A375 (cell line): ENCODE measurements at places on chromosomes 7 and 10. TPM values are rescaled to one million over a fixed set of nuclear protein-coding genes. Genes with fewer than 3 reads are reported as not detected.

Gene UCN3
- total RNA-seq, result not detected in 2 replicates

Gene DKK1
- total RNA-seq, result 32.0 and 35.2 TPM in 2 replicates

Gene ELMO1
- 27.4 and 31.5 TPM in 2 replicates for total RNA-seq

Gene NRCAM
- 1.8 and 2.7 TPM in 2 replicates for total RNA-seq

Gene SPACDR
- 0.38 and 0.61 TPM in 2 replicates for total RNA-seq

Gene PPP1R9A
- 9.9 and 13.2 TPM in 2 replicates for total RNA-seq

Gene SP8
- total RNA-seq, result 0.40 and 1.1 TPM in 2 replicates

Gene CDNF
- total RNA-seq, result 1.2 and 4.4 TPM in 2 replicates

Gene ANKRD7
- not detected in 2 replicates for total RNA-seq

Gene CASTOR2
- total RNA-seq, result 1.2 and 4.7 TPM in 2 replicates

Gene SLC13A1
- not detected in 2 replicates for total RNA-seq

Gene KCNH2
- total RNA-seq, result not detected in 2 replicates

Gene MRPL32
- total RNA-seq, result 93.9 and 95.0 TPM in 2 replicates

Gene CARD11
- total RNA-seq, result 1.7 and 1.9 TPM in 2 replicates

Gene ASZ1
- total RNA-seq, result not detected in 2 replicates

Gene C7orf33
- not detected in 2 replicates for total RNA-seq

Gene ZPBP
- not detected in 2 replicates for total RNA-seq

Gene GPRIN2
- total RNA-seq, result not detected in 2 replicates

Gene COL17A1
- 0.57 and 3.7 TPM in 2 replicates for total RNA-seq

Gene ANKRD22
- not detected in 2 replicates for total RNA-seq

Gene SPDYE1
- not detected in 2 replicates for total RNA-seq

Gene CALHM1
- total RNA-seq, result not detected in 2 replicates

Gene ZNF467
- 0.34 and 0.45 TPM in 2 replicates for total RNA-seq

Gene PGAM2
- total RNA-seq, result 2.6 and 3.0 TPM in 2 replicates

Gene LRRC61
- not detected in 2 replicates for total RNA-seq

Gene KCP
- total RNA-seq, result not detected in 2 replicates

Gene TET1
- total RNA-seq, result 1.3 and 2.0 TPM in 2 replicates

Gene MLXIPL
- total RNA-seq, result 0.05 and 0.26 TPM in 2 replicates
